ENCODE measurements at places on chromosomes 2 and 18. TPM values are rescaled to one million over a fixed set of nuclear protein-coding genes. Genes with fewer than 3 reads are reported as not detected.

GRCh38 chr2:229642371-229642770 is 72.0 kb downstream of the DNER start:
- no peak overlapping the region for H3K4me3 ChIP-seq
- DNase-seq, result no peak
- H3K27me3 ChIP-seq, result no peaks in the 10 kb centered on the region

DNA sequence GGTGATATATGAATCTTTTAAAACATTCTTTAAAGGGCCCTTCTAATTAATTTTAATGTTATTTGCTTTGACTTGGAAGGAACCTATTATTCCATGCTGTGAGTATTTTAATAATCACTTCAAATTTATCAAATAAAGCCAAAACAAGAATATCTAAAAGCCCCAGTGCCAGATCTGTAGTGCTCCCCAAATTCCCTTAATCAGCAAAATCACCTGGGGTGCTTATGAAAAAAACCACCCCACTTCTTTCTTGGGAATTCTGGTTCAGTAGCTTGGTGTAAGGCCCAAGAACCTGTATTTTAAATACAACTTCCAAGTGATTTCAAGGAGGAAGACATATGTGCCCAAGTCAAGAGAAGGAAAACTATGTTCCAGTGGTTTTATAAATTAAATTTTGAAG is 202.4 kb upstream of the OSR1 start:
- no peak for DNase-seq
- H3K27ac ChIP-seq, result no peak overlapping the region
- H3K4me1 ChIP-seq, result no peaks in the 10 kb centered on the region
- H3K4me3 ChIP-seq, result no peak overlapping the region

The CCDC93 gene
- total RNA-seq, result 25.6 TPM

The DYSF gene
- 4.8 TPM for total RNA-seq
